Right ventricle myocardium superior (tissue), 1 donor: ENCODE measurements at places on chromosomes 6 and 20. TPM values are rescaled to one million over a fixed set of nuclear protein-coding genes. Genes with fewer than 3 reads are reported as not detected.

Gene KCNB1
- 1.1 TPM for total RNA-seq

Gene SLC22A7
- total RNA-seq = not detected

DNA sequence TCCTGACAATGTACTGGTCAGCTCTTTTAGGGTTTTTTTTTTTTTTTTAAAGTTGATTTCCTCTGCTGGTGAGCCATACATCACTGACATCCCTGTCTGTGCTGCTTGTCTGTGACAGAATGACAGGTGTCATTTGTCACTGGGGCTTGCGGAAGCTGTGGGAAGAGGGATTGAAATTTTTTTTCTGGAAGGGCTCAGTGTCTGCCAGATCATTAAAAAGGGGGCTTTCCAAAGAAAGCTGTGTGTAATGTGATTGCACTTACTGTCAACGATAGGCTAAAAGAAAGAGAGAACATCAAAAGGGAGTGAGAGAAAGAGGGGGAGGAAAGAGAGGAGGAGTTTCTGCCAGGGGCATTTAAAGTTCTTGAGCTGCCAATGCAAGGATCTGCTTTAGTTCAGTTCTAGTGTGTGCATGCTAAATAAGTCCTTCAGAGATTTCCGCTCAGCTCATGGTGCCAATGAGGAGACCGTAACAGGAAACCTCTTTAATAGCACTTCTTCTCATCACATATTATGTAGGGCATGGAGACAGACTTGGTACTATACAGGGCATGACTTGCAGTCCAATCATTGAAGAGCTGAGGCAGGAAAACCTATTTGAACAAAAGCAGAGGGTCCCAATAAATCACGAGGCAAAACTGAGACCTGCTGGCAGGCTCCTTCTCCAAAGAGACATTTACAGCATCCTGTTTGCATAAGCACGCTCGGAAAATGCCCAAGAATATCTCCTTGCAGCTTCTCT is 177.2 kb downstream of the TSHZ2 start:
- no peak for DNase-seq

- DNase-seq = no peak
Observed at GRCh38 chr20:7703551-7703961, 236.7 kb downstream of the HAO1 start.

DNA sequence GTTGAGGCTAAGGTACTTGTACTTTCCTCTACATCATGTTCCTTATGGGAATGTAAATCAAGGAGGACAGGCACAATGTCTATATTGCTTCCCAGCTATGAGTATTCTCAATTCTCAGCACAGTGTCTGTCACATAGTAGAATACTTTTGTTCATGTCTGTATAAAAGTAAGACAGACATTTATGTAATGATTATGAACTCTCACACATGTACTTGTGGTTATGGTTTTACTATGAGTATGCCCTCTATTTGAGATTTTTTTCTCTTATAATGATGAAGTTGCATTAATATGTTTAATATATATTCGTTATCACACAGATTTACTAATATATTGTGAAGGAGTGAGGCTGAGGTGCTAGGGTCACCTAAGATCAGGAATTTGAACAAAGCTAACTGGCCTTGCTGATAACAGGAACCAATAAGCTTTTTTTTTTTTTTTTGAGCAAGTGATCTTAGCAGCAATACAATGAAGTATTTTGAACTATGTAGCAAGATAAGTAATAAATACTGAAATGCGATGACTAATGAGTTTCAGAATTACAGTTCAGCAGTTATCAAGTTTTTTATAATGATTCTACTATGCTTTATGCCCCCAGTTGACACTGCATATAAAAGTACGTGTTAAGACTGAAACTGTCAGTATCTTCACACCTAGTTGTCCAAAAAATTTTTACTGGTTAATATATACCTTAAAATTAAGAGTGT is 623.1 kb downstream of the HTR1B start:
- DNase-seq = no peak

- DNase-seq = no peak
Observed at GRCh38 chr6:99790679-99791078, 184.0 kb downstream of the PRDM13 start.

- DNase-seq = no peak
Observed at GRCh38 chr6:131597446-131597845, 24.4 kb downstream of the ARG1 start.

DNA sequence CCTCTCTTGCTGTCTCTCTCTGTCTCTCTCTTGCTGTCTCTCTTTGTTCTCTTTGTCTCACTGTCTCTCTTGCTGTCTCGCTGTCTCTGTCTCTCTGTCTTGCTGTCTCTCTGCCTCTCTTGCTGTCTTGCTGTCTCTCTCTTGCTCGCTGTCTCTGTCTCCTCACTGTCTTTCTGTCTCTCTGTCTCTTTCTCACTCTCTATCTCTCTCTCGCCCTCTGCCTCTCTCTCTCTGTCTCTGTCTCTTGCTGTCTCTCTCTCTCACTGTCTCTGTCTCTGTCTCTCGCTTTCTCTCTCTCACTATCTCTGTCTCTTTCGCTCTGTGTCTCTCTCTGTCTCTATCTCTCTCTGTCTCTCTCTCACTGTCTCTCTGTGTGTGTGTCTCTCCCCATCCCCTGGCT is 92.9 kb upstream of the MC3R start:
- no peak for DNase-seq

- no peak for DNase-seq
Observed at GRCh38 chr6:62150048-62150663, 135.9 kb downstream of the KHDRBS2 start.

- DNase-seq = no peak
Observed at GRCh38 chr20:49338061-49338460, 60.2 kb upstream of the ZNFX1 start.

DNA sequence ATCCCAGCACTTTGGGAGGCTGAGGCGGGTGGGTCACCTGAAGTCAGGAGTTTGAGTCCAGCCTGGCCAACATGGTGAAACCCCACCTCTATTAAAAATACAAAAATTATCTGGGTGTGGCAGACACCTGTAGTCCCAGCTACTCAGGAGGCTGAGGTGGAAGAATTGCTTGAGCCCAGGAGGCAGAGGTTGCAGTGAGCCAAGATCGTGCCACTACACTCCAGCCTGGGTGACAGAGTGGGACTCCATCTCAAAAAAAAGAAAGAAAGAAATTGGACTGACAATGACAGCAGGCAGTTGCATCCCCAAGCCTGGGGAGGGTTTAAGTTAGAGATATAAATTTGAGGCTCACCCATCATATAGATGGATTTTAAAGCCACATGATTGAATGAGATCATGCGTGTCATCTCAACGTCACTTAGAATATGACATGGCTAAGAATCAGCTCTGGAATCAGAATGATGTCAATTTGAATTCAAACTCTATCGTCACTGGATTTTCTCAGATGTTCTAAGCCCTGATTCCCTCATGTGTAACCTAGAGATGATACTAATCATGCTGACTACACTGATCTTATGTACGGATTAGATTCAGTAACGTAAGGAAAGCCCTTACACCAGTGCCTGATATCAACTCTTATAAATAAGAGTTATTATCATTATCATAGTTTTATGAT is 534.0 kb upstream of the JARID2 start:
- DNase-seq = no peak

DNA sequence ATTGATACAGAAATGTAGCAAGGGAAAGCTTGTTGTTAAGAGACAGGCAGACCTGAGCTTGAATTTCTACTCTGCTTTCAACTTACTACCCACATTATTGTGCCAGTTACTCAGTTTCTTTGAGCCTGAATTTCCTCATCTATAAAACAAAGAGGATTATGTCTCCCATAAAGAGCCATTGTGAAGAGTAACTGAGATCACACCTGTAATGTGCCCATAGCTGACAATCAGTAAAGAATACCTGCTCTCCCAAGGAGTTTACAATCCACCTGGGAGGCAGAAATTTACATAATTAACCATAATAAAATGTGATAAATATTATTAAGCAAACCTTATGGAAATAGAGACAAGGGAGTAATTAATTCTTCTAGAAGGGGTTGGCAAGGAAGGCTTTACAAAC is 204.9 kb downstream of the EPM2A start:
- DNase-seq = no peak

GRCh38 chr6:8006208-8006607 is 58.0 kb downstream of the BLOC1S5 start:
- no peak for DNase-seq

DNA sequence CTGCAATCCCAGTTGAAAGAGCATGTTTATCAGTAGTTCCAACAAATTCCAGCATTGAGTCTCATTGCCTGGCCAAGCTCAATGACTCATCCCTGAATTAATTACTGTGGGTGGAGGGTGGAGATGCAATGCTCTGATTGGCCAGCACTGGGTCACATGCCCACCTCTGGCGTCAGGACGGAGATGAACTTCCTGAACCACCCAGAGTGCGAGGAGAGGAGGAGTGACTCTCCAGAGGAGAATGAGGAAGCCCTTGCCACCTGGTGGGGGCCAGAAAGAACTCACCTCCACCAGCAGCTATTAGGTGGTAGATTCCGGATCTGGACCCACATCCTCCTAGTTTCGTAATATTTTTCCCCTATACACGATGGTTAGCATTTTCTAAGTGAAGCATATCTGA is 283.9 kb downstream of the TBC1D7 start:
- DNase-seq = no peak

GRCh38 chr6:40326714-40327421 is 260.3 kb downstream of the LRFN2 start:
- DNase-seq = no peak
